GM12864 (cell line): ENCODE measurements at places on chromosomes 1 and 21.

- no peak for DNase-seq
Measured at GRCh38 chr1:246309247-246309884, 197.7 kb downstream of the SMYD3 start.

GRCh38 chr1:205943245-205943644 lies at the start of gene SLC26A9:
TSS of gene SLC26A9 (minus strand) at chr1:205943456. CDS start at chr1:205935820, 7,636 bp downstream.
- no peak for DNase-seq

- DNase-seq, result no peak
Measured at GRCh38 chr1:220296981-220297380, 24.7 kb upstream of the RAB3GAP2 start.

GRCh38 chr1:30914587-30914922 lies 6.0 kb upstream of the SDC3 start:
- DNase-seq, result no peak

GRCh38 chr1:15180945-15181523 lies 27.5 kb downstream of the TMEM51 start:
- DNase-seq, result no peak

DNA sequence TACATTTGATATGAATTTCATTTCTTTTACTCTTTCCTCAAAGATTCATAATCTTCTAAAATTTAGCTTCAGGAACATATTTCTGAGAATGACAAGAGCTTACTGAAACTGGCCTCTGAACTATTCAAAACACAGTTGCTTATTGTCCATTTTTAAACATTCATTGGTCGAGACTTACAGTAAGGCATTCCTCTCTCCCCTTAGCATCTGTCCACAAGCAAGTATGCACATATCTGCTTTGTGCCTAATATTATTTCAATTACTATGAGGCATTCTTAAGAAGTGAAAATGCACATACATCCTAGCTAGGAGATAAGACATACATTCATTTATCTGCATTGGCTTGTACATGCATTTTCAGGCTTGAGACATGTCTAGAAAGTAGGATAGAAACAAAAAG lies 488.7 kb downstream of the PTBP2 start:
- no peak for DNase-seq

GRCh38 chr1:179910934-179911333 lies 28.8 kb downstream of the TOR1AIP1 start:
- DNase-seq, result no peak

- DNase-seq, result no peak
Measured at GRCh38 chr1:70143048-70143659, 62.2 kb downstream of the LRRC40 start.

DNA sequence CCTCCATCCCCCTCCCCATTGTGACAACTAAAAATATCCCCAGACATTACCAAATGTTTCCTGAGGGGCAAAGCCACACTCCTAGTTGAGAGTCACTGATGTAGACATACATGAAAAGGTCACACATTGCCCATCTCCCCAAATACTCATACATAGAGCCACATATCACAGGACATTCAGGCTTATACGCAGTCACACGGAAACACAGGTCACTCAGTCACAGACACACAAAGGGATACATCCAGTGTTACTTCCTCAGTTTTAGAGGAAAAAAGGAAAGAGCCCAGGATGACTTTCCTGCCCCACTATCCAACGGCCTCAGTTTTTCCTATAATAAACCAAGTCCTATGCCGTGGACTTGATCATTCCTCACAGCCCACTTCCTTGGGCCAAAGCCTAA lies 1.9 kb downstream of the SLC39A1 start:
- no peak for DNase-seq

DNA sequence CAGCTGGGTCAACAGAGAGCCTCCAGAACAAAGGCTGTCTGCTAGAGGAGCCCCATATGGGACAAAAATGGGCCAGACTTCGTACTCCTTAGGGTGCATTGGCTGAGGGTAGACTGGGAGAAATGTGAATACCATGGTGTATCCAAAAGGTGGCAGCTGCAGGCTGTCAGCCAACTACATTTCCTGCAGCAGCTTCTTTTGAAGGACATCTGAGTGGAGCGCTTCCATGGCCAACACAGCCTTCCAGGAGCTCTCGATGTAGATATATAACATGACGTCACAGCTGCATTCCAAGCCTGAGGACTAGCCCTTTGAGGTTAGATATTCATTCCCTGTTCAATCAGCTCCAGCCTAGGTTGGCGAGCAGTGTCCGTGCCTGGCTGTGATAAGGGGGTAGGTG lies 107.7 kb downstream of the MAB21L3 start:
- no peak for DNase-seq

- DNase-seq, result no peak
Measured at GRCh38 chr1:182101415-182102042, 40.0 kb upstream of the ZNF648 start.

DNA sequence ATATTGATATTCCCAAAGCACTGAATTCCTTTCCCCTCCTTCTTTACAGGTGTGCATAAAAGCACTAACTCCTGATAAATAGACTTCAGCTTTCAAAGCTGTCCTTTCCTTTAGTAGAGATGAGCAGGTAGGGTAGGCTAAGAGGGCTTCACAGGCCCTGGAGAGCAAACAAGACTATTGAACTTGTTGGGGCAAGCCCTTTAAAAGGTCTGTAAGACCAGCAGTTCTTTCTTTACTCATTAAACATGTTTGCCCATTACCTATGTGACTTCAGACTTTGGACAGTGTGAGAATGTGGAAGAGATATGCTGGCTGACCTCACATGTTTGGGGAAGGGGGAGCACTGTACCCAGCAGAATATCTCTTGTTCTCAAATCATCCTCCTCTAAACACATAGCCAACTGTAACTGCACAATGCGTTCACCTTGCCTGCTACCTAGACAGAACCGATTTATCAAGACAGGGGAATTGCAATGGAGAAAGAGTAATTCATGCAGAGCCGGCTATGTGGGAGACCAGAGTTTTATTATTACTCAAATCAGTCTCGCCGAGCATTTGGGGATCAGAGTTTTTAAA lies 27.1 kb upstream of the HAO2 start:
- DNase-seq, result no peak

GRCh38 chr1:233587958-233588799 lies 25.7 kb upstream of the KCNK1 start:
- DNase-seq, result no peak

DNA sequence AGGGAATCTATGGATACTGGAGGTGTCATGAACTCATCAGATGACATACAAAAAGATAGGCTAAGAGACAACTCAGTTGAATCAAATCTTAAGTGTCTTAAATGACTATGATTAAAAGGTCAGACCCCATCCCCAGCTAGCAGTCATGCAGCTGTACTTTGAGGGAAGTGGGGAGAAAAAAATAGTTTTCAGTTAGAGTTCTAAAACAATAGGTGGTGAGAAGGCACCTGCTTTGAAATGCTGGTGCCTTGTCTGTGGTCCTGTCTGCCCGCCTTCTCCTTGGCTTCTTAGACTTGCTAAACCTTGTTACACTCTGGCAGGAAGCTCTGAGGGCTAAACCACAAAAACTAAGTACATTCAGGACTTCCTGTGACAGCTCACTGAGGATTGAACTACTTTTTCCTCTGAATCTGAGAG lies 15.3 kb downstream of the CD2 start:
- DNase-seq, result peak; percentile 46

DNA sequence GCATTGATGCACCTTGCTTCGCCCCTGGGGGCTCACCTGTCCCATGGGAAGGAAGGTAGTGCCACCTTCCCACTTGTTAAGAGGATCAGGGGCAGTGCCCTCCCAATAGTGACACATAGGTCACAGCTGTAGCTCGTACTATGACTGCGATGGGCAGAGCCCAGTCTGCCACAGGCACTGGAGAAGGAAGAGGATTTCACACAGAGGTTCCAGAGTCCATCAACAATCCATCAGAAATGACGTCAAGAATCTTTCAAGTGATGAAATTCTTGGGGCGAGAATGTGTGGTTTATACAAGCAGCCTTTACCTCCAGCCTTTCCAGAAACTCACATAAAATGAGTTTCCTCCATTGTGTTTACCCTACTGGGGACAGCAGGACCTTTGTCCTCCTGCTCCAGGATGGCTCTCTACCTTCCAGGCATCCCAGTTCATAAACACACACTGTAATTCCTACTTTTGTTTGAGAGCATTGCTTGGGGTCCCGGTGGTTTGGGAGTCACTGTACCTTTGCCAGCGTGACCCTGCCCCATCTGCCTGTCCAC lies 260.6 kb upstream of the VAMP3 start:
- no peak for DNase-seq

DNA sequence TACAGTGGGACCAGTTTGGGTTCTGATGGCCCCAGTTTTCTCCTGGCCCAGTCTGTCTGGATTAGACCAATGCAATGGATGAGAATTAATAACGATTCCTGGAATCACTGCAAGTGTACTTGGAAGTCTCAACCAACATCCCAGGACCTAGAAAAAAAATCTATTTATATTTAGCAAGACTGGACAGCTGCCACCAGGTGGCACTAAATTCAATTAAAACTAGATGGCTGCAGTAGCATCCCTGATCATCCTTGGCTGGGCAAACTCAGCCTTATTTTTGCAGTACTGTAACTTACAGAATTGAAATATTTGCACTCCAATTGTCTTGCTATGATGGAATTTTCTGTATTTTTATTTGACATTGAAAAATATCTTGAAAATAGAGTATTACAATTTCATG lies 165.7 kb downstream of the NCAM2 start:
- no peak for DNase-seq

DNA sequence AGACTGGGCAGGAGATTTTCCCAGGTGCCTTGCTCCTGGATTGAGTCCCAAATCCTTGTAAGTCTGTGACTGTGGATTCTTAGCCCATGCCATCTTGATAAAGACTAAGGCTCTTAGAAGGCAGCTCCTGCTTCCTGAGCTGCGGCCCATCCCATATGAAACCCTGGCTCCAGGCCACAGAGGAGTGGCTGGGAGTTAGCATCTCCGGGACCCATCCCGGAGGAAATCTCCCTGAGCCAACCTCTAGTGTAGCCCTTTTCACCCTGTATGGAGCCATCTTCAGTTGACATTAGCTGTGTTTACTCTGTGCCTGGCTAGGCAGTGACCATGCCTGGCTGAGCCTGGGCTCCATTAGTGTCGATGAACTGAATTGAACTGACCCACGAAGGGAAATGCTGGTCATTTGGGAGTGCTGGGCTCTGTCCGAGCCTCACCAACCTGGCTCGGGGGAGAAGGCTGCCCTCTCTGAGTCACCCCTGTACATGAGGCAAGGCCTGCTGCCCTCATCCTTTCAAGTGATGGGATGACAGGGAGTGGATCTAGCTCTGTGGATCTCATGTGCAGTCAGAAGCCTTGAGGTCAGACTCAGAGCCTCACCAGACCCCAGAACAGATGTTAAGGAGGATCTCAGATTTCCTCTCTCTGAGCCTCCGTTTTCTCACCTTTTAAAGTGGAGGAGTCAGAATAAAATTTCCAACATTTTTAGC lies 37.5 kb downstream of the LGR6 start:
- no peak for DNase-seq

- DNase-seq, result no peak
Measured at GRCh38 chr1:30054126-30054525, 669.3 kb downstream of the MATN1 start.

DNA sequence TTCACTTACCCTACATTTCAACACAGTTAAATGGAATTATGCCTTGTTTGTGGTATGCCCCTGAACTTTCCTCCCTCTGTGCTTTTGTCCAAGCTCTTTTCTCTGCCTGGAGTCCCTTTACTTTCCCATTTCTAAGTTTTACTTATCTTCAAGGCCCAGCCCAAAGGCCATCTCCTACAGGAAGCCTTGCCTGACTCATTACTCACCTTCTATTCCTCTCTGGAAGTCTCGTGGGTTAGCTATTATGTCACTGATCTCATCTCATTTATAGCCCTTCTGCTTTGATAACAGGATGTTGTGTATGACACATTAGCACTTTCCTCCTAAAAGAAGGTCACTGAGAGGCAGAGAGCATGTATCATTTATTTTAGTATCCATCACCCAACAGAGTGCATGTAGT lies 78.8 kb upstream of the CD1D start:
- no peak for DNase-seq

GRCh38 chr1:198599749-198600148 lies 39.1 kb upstream of the PTPRC start:
- no peak for DNase-seq

DNA sequence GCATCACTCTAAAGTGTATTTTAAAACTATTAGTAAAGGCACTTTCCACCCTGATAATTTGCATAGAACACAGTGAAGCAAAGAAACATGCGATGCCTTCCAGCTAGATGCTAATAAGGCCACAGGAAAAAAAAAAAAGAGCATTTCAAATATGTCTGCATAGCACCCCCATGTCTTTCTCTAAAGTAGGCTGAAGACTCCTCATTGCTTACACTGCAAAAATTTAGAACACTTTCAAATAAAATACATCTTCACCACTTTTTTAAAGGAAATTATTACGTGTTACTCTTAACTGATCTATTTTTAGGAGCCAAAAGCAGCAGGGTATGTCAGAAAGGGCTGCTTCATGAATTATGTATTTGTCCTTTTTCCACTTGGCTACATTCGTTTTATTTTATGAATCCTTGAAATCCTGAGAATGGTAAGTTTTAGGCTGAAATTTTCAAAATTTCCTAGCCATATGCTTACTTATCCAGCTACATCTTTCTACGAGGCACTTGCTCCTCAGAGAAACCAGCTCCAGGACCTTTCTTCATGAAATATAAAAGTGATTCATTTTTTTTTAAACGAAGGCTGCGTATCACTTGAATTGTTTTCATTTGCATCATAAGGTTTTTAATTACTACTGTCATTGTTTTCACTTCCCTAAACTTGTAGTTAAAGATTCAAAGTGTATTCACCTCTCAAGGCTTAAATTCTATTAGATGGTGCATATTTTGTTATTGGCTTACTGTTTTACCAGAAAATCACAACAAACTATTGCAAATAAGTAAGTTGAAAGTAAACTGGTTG lies 513.0 kb downstream of the PTPRC start:
- no peak for DNase-seq

GRCh38 chr1:9271283-9271682 lies 21.4 kb upstream of the SPSB1 start:
- no peak for DNase-seq

GRCh38 chr1:230507666-230508402 lies 81.7 kb upstream of the PGBD5 start:
- DNase-seq, result no peak

- DNase-seq, result no peak
Measured at GRCh38 chr1:214540324-214540723, 11.1 kb downstream of the PTPN14 start.

- DNase-seq, result no peak
Measured at GRCh38 chr1:96487971-96488370, 233.6 kb upstream of the PTBP2 start.

DNA sequence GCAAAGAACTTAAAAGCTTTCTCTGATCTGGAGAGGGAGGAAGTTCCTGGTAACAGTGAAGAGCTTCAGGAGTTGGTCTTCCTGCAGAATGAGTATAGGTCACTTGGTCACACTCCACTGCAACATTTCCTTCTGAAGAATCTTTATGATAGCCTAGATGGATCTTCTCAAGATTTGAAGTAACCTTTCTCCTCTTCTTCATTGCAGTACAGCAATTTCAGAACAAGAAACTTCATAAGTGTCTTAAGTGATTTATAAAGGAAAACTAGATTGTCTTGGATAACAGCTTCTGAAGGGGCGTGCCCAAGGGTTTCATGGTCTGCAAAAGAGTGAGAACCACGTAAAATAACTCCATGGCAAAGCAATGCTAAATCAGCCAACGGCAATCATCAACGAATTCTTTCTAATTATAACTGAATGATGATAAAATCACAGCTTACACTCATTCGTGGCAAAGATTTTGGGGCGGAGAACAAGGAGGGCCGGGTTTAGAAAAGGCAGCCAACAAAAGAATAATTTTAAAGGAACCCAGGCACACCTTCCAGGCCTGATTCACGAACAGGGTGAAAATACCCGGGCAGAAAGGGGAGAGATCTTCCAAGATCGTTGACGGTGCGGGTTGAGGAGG lies 53.9 kb upstream of the ASPM start:
- DNase-seq, result no peak
